Chondrocyte (in vitro differentiated cells): ENCODE measurements at places on chromosomes 7 and 10.
A peak's percentile ranks its signal among the peaks of the same experiment; 100 is the strongest.

- no peak for DNase-seq
Observed at GRCh38 chr10:61903928-61904344, 2.4 kb downstream of the ARID5B start.

DNA sequence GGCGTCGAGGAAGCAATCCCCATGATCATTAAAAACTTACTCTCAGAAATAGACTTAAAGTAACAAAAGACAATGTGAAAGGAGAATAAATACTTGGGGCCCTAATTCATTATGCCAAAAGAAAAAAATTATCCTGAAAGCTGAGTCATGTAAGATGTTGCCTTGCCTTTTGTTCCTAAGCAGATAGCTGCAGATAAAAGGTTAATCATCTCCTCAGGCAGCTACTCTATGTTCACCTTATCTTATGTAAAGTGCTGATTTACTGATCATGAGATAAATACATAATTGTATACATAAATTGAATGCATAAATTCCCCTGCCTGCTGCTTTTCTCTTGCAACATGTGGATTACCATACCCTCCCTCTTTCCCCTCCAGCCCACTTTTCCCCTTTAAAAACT is 28.1 kb upstream of the CREB3L2 start:
- no peak for DNase-seq

- DNase-seq, result no peak
Observed at GRCh38 chr10:110643035-110643652, 992 bp upstream of the RBM20 start.

- DNase-seq, result no peak
Observed at GRCh38 chr10:112168733-112169132, 14.8 kb downstream of the GPAM start.

DNA sequence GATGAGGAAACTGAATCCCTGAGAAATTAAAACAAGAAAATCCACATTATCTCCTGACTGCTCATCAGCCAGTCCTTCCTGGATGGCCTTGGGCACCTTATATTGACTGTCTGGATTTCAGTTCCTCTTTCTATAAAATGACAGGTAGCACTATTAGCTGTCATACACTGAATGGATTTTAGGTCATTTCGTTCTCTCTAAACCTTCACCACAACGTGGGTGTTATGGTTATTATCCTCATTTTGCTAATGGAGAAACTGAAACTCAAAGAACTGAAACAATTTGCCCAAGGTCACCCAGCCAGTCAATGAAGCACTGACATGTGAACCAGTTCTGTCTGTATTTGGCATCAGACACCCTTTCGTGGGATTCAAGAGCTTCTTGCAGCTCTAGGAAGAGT is 193.8 kb downstream of the CYP26A1 start:
- no peak for DNase-seq

DNA sequence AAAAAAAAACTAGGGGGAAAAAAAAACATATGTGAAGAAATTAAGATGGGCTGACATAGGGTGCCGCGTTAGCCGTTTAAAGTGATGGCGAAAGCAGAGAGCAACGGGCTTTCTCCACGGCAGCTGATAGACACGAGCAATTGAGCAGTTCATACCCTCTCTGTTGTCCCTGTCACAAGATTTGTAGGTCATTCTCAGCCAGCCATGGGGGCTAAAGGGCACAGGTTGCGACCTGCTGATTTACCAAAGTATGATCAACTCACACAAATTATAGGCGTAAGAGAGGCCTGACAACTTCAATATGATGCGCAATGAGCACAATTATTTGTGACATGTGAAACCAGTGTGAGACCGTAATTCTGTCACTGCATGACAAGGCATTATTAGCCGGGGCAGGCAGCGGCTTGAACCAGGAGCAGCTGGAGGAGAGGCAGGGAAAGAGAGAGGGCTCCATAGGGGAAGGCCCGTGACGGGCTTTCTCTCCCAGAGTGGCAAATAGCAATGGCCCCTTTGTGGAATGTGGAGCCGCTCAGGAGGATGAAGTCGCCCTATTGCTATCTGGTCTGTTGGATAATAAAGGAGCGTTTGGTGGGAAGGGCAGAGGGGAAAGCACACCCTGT is 195.1 kb upstream of the HABP2 start:
- DNase-seq, result no peak

GRCh38 chr10:13633689-13634088 is 46.9 kb downstream of the PRPF18 start:
- no peak for DNase-seq

DNA sequence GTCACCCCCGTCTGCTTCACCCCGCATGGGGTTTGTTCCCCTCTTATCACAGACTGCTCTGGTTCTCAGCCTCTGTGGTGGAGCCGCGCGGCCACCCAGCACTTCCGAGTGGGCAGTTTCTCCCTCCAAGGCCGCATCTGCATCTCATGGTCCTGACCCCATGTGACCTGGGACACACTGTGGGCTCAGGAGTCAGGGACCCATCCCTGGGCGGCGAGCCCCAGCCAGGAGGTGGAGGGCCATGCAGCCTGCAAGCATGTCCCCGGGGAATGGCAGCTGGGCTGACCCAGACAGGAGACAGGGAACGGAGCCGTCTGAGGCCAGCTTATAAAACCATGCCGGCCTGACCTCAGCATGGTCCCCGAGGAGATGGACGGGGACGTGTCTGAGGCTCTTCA is 25.2 kb upstream of the TTYH3 start:
- no peak for DNase-seq

GRCh38 chr7:120837599-120837998 is 20.3 kb downstream of the TSPAN12 start:
- no peak for DNase-seq

DNA sequence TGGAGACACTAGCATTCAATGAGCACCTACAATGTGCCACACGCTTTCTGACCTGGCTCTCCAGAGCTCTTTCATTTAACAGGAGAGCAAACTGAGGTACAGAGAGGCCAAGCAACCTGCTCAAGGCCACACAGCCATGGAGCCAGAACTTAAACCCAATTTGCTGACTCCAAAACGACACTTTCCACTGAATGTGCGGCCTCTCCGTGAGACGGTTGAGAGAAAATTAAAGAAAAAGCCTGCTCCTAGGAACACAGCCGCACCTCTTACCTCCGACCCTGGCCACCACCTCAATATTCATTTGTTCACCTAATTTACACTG is 42.8 kb downstream of the ZCCHC24 start:
- no peak for DNase-seq

DNA sequence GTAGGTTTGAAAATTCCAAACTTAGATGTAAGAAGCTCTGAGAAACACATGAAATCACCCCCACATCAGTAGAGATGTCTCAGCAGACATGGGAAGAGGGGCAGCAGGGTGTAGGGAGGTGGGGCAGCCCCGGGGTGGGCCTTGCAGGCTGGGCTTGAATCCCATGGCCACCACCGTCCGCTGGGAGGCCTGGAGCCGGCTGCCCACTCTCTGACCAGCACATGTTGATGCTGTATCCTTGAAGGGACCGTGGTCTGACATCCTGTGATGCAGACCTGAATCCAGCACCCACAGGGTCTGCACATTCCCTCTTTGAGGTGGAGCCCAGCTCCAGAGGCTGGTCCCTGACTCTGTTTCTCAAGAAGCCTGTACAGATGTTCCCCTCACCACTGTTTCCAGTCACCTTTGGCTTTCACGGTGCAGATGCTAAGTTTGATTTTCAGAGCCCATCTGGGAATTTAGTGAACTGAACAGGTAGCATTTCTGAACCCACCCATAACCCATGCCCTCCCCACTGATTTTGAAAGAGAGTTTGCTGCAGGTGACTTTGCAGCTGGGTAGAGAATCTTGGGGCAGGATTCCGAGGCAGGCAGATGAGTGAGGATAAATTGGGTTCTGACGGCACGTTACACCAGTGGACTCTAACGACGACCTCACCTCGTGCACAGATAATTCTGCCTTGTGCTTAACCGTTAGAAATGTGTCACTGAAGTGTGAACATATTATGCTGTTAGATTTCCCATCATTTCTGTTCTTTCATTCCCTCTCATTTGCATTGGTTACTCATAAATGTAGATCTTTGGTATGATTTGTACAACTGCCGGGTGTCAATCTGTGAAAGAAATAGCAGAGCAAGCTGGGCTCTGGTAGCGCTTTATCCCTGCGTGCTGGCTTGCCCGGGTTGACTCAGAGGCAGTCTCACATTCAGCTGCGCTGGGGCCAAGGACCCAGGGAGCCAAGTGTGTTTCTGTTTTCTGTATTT is 45.7 kb downstream of the IKZF1 start:
- DNase-seq, result no peak

GRCh38 chr10:132395704-132396493 is 1.1 kb upstream of the PWWP2B start:
- no peak for DNase-seq

DNA sequence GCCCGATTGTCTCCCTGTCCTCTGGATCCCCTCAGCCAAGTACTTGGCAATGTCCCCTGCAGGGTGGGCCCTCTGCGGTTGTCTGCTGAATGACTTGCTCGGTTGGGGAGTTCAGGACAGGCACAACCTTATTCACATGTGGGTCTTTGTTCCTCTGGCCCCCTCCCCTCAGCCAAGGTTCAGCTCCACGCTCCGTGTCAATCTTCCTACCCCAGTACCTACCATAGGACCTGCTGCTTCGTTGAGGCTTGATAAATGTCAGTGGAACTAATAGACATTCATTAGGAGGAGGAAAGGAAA is 7.1 kb downstream of the CPA5 start:
- no peak for DNase-seq

GRCh38 chr10:75003891-75004290 is 107.6 kb upstream of the SAMD8 start:
- DNase-seq, result no peak

- DNase-seq, result no peak
Observed at GRCh38 chr10:45585131-45585530, 87.4 kb downstream of the ZFAND4 start.

DNA sequence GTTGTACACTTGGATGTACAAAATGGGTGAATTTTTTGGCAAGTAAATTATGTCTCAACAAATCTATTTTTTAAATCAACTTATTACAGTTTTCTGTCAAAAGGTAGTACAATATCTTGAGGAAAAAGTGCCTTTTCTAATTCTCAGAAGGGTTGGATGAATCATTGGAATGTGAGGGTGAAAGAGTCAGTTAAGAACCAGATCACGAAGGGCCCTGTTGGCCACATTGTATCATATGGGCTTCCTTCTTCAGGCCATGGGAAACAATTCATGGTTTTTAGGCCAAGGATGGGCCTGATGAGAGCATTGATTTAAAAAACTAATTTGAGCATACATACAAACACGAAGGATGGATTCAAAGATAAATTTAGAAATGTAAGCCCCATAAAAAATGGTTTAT is 503.7 kb downstream of the TNS3 start:
- no peak for DNase-seq

- peak; percentile 68 for DNase-seq
Observed at GRCh38 chr10:1166101-1166827, 110.1 kb downstream of the WDR37 start.

GRCh38 chr7:35036361-35037171 is 719 bp downstream of the DPY19L1 start:
- DNase-seq, result no peak

GRCh38 chr7:88046839-88047573 is 113.0 kb downstream of the ADAM22 start:
- no peak for DNase-seq

- DNase-seq, result no peak
Observed at GRCh38 chr7:24756545-24757352, 515 bp downstream of the GSDME start.

GRCh38 chr7:4227105-4228010 is 454.7 kb upstream of the FOXK1 start:
- DNase-seq, result peak; percentile 59

GRCh38 chr7:34312624-34313023 is 345.4 kb upstream of the NPSR1 start:
- DNase-seq, result no peak

DNA sequence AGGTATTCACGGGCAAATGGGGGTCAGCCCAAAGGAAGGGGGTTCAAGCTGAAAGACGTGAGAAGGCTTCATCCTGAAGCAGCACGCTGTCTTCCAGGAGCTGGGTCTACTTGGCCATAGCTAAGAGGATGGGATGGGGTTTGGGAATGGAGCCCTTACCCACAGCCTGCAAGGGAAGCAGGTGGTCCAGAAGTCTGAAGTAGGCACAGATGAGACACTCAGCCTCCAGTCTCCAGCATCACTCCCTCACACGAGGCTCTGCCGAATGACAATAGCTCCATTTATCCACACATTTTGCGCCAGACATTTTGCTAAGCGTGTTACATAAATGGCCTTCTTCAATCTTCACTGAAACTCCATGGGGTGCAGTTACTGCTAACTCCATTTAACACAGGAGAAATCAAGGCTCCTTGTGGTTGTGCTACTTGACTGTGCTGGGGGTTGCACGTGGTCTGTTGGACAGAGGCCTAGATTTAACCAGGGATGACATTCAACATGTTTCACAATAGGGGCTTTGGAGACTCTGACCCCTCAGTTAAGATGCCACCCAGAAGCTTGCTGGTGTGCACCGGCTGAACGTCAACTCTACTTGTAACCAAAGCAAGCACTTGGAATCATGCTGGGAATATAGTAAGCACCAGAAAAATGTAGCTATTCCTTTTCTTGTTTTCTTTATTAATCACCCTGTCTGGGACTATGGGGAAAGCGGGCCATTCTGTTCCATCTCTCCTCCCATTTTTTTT is 85.3 kb downstream of the FAM241B start:
- no peak for DNase-seq

DNA sequence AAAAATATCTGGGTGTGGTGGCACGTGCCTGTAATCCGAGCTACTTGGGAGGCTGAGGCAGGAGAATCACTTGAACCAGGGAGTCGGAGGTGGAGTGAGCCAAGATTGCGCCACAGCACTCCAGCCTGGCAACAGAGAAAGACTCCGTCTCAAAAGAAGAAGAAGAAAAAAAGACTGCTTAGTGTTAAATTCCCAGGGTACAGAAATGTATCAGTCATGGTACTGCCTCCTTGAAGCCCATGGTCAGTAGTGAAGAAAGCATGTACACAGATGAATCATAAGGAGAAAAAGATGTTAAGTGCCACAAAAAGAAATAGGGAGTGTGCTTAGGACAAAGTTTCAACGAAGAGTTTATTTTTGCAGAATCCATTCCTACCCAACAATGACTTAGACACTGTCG is 62.5 kb upstream of the KMT2E start:
- no peak for DNase-seq

DNA sequence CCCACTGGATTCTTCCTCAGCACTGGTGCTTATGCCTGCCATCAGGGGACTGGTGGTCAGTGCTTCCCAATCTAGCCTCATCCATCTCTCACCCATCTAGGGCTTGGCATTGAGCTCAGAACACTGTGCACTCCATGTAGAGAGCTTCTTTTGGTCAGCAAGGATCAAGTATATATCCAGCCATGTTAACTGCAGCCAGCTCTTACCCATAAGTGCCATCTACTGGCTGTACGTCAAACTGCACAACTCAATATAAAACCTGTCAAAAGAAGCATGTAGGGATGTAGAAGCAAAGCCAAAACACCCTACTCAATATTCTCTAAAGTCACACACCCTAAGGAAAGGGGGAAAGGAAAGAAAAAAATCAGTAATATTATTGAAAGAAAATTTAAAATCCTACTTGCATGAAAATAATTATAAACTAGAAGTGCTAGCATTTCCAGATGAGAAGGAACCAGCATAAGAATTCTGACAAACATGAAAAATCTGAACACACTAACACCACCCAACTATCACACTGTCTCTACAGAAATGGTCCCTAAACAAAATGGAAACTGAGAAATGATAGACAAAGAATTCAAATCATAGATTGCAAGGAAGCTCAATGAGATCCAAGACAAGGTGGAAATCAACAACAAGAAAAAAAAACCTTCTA is 531.1 kb upstream of the STEAP1 start:
- DNase-seq, result no peak

GRCh38 chr7:117835016-117835664 is 38.1 kb downstream of the CTTNBP2 start:
- DNase-seq, result no peak

- DNase-seq, result no peak
Observed at GRCh38 chr10:48802611-48803071, 118.0 kb downstream of the WDFY4 start.

- no peak for DNase-seq
Observed at GRCh38 chr7:46286356-46286755, 365.3 kb upstream of the IGFBP3 start.
